ENCODE measurements at places on chromosomes 1 and 21. TPM values are rescaled to one million over a fixed set of nuclear protein-coding genes. Genes with fewer than 3 reads are reported as not detected.

- DNase-seq, result no peak
Measured at GRCh38 chr1:28115267-28115666, 26.9 kb upstream of the EYA3 start.

DNA sequence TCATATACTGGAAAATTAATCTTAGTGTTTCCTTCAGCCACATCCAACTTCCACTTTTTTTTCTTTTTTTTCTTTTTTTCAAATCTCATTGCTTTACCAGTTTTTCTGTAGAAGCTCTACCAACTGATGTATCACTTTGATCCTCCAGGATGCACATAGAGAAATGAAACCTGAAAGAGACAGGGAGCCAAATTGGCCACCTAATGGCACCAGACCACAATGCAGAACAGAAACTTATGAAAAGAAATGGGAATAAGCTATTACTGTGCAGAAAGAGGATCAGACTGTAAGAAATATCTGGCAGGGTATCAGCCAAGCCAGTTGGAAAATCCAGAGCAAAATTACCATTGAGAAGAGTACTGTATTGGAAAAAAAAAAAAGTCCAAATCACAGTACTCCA is 1514.2 kb downstream of the MRPL39 start:
- DNase-seq, result no peak

The WNT9A gene
- polyA plus RNA-seq, result 1.3 TPM

DNA sequence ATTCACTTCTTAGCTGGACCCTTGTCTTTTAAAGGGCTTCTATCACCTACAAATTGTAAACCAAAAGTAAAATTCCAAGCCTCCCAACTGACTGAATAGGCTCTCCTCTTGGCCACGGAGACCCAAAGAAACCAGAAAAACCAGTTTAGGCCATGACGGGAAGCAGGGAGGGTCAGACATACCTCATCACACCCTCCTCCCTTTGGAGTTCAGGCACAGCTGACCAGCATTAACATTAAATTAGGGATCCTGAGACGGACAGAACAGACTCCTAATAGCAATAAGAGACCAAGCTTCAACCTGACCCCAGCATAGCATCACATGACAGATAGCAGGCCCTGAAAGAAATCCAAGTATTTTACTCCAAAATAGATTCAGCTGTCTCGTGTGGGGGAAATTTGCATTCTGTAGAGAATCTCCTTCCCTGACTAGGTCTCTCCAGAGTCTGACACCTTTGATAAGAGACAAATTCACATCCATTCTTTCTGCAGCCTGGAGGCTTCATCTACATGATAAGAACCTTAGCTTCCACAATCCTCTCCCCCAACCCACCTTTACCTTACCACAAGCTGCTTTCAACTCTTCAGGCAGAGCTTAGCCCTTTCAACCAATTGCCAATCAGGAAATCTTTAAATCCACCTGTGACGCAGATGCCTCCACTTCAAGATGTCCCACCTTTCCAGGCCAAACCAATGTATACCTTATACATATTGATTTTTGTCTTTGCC is 177.1 kb upstream of the RAB4A start:
- DNase-seq, result no peak

DNA sequence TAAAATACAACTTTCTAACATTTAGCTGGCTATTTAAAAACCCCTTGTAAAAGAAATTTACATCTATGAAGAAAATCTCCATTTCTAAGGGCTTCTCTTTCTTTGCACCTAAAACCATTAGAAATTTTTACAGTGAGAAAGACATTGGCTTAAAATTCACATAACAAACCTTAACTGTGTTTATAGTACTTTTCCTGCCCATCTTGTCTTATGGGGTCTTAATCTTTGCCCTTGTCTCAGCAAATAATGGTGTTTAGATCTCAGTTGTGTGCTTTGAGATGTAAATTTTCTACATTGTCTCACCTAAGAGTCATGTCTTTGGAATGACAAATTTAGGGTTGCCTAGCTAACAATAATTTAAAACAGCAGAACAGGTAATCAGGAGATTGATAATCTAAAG is 71.5 kb downstream of the DDAH1 start:
- DNase-seq, result no peak

DNA sequence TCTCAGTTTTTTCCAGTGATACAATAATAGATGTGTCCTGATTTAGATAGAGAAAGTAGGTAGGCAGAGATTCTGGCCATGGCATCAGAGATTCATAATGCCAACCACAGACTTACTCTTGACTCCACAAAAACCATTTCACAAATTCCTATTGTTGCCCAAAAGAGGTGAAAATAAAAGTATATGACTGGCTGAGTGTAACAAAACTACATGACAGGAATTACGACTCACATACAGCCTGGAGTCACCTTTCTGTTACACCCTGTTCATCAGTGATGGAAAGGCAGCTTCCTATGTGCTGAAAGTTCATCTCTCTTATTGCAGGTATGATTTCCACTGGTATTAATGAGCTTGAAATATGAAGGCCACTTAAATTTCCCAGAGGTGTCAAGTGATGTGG is 72.3 kb downstream of the MPZL1 start:
- no peak for DNase-seq

The IGSF9 gene
- polyA plus RNA-seq, result 0.06 TPM

- no peak for DNase-seq
Measured at GRCh38 chr1:195981448-195982139, 626.6 kb downstream of the KCNT2 start.

The CASZ1 gene
- polyA plus RNA-seq, result 50.0 TPM

GRCh38 chr1:117656202-117656641 is 50.4 kb downstream of the TENT5C start:
- DNase-seq, result peak; percentile 36

The CSMD2 gene
- polyA plus RNA-seq, result 0.11 TPM

GRCh38 chr1:21814241-21814918 is 2.3 kb downstream of the LDLRAD2 start:
- DNase-seq, result peak; percentile 30

The DYNLT4 gene
- 0.36 TPM for polyA plus RNA-seq

The RAB3B gene
- polyA plus RNA-seq, result not detected

The TMPRSS15 gene
- not detected for polyA plus RNA-seq

- no peak for DNase-seq
Measured at GRCh38 chr1:63856924-63857323, 83.1 kb downstream of the ROR1 start.

DNA sequence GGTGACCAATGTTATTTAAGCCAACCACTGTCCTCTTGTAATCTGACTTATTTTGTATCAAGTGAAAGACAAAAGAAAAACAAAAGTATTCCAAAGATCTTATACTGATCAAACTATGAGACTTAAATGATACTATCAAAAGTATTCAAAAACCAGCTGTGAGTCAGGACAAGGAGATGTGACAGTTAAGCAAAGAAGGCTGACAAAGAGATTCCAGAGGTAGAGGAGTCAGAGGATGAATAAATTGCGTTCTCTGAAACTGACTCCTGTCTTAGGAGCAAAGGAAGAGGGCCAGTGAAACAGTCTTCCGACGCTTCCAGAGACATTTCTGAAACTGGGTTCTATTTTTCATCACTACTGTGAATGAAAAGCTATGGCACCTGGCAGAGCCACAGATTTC is 20.9 kb downstream of the TMEM50B start:
- no peak for DNase-seq

- DNase-seq, result no peak
Measured at GRCh38 chr1:149931212-149931790, 3.7 kb upstream of the SF3B4 start.

The FAM72B gene
- polyA plus RNA-seq, result not detected

The CHRNB2 gene
- polyA plus RNA-seq, result 0.03 TPM

- peak; percentile 71 for DNase-seq
Measured at GRCh38 chr1:206664740-206665139, 20.0 kb upstream of the MAPKAPK2 start.

GRCh38 chr1:119394085-119394484 is 20.9 kb upstream of the HSD3B2 start:
- no peak for DNase-seq

DNA sequence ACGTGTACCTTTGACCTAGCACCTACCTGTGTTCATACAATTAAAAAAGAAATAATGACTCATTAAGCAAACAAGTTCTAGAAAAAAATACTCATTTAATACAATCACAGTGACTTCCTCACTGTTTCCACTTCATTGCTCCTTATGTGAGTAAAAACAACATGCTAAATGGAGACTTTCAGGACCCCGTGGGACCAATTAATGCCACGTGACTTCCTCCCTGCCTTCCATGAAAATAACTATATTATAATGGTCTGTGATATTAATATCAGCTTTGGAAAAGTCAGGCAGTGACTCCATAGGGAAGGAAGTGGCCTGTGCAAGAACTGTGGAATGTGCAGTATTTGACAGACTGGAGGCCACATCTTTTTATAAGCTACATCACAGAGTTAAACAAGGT is 337.8 kb downstream of the HLX start:
- DNase-seq, result peak; percentile 48

- no peak for DNase-seq
Measured at GRCh38 chr1:172738389-172738788, 79.5 kb downstream of the FASLG start.

DNA sequence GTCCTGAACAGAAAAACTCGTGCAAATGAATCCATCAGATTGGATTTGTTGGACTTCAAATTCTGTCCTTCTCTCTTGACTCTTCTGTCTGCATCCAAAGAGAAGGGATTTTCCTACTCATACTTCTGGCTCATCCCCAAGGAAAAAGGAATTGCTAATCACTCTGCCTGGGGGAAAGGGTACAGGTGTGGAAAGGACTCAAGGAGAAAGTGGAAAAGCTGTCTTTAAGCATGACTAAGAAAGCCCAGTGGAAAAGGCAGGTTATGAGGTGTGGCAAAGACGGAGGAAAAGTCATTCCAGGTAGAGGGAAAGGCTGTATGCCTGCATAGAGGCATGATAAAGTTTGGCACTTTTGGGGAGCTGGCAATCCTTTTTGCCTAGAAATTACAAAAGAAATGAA is 43.4 kb downstream of the PTGS2 start:
- DNase-seq, result no peak

GRCh38 chr1:96372881-96373280 is 348.7 kb upstream of the PTBP2 start:
- DNase-seq, result no peak

DNA sequence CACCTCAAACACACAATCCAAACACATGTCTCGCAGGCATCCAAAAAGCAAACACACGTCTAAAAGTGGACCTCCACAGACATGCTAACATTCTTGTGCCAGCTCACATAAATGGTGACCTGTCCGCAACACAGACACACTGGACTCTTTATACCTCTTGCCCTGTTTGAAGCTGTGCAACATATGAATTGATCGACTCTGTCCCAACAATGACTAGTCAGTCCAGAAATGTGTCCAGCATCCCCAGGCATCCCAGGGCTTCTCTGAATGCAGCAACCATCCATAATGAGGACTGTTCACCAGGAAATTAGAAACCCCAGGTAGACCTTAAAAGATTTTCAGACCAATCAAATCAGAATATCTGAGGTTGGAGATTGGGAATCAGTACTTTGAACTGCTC is 3.2 kb downstream of the DDR2 start:
- DNase-seq, result no peak

The RASAL2 gene
- polyA plus RNA-seq, result 6.2 TPM

The S100A1 gene
- polyA plus RNA-seq, result 3,565 TPM

GRCh38 chr1:208185801-208186231 is 58.4 kb downstream of the PLXNA2 start:
- DNase-seq, result no peak
